ENCODE measurements at places on chromosomes 5 and 9. TPM values are rescaled to one million over a fixed set of nuclear protein-coding genes. Genes with fewer than 3 reads are reported as not detected.

GDF9 gene
- total RNA-seq = 0.11 TPM

ORM1 gene
- not detected for total RNA-seq

TTLL11 gene
- total RNA-seq = 3.8 TPM

TMEM174 gene
- not detected for total RNA-seq

NEUROG1 gene
- not detected for total RNA-seq

PCDHA9 gene
- total RNA-seq = 0.11 TPM

FST gene
- 30.8 TPM for total RNA-seq

DNAH5 gene
- total RNA-seq = 0.11 TPM

HMMR gene
- 99.1 TPM for total RNA-seq

HMCN2 gene
- total RNA-seq = under 0.01 TPM

TRIM7 gene
- total RNA-seq = 2.4 TPM

FBP2 gene
- not detected for total RNA-seq

FOXD4L4 gene
- total RNA-seq = 0.22 TPM

NUTM2F gene
- total RNA-seq = not detected

PRSS3 gene
- total RNA-seq = 22.4 TPM

MARVELD2 gene
- 0.75 TPM for total RNA-seq

DOLK gene
- 32.9 TPM for total RNA-seq

ORM2 gene
- not detected for total RNA-seq

LCN10 gene
- total RNA-seq = not detected

RAI14 gene
- total RNA-seq = 259 TPM

MRPS27 gene
- 87.8 TPM for total RNA-seq

CCNI2 gene
- not detected for total RNA-seq

SHOC1 gene
- not detected for total RNA-seq

GPR150 gene
- 0.33 TPM for total RNA-seq

PCDHB16 gene
- total RNA-seq = 0.33 TPM

ZNF462 gene
- total RNA-seq = 14.7 TPM

PCDHGA9 gene
- 4.2 TPM for total RNA-seq

BAAT gene
- total RNA-seq = under 0.01 TPM

NR2F1-AS1 gene
- total RNA-seq = 20.1 TPM

DRD1 gene
- total RNA-seq = not detected

FOXD4 gene
- total RNA-seq = not detected

JAKMIP2 gene
- 10.8 TPM for total RNA-seq

LRRC70 gene
- total RNA-seq = 1.4 TPM

TRPM3 gene
- total RNA-seq = 0.77 TPM

BRINP1 gene
- total RNA-seq = 2.3 TPM

IL33 gene
- 44.6 TPM for total RNA-seq

IGFBPL1 gene
- total RNA-seq = 0.12 TPM

All from uterine smooth muscle cell (primary cell).